ENCODE measurements at places on chromosomes 6 and 20. TPM values are rescaled to one million over a fixed set of nuclear protein-coding genes. Genes with fewer than 3 reads are reported as not detected.

Gene PAK5
- 0.49 TPM for polyA plus RNA-seq

Gene MYBL2
- polyA plus RNA-seq = 95.5 TPM

Gene TBC1D22B
- polyA plus RNA-seq = 10.1 TPM

GRCh38 chr6:47292944-47293343, 16.8 kb downstream of the TNFRSF21 start:
- DNase-seq = no peak

DNA sequence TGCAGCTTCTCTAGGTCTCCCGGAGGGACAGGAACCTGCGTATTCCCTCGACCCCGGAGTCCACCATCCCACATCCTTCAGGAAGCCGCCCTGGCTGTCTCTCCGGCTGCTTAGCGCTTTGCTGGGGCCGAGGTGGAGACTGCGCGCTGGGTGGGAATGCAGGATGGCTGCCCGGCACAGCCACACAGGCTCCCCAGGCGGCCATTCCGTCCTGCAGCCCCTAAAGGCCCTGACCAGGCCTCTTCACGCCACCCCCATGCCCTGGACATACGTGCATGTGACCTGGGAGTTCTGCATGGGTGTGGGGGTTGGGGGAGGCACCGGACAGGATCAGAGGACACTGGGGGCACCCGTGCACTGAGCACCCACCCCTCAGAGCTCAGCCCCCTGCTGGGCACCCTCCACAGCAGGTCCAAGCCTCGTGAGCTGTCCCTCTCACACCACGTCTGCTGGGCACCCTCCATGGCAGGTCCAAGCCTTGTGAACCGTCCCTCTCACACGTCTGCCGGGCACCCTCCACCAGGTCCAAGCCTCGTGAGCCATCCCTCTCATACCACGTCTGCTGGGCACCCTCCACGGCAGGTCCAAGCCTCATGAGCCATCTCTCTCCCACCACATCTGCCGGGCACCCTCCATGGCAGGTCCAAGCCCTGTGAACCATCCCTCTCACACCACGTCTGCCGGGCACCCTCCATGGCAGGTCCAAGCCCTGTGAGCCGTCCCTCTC, 40.4 kb upstream of the CHRNA4 start:
- DNase-seq = no peak

DNA sequence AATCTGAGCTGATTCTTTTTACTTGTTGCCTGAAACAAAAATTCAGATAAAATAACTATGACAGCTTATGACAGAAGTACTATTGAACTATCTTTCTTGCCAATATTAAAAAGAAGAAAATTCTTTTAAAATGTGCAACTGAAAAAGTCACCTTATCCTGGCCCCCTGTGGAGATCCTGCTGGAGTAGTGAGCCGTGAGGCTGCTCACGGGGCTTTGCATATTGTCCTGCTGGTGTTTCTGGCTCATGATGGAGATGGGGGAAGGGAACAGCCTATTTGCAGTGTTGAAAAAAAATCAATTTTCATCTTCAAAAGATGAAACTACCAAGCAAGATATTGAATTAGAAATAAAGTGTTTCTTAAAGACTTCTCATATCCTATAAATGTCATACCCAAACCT, 216.0 kb downstream of the SAMD5 start:
- no peak for DNase-seq

DNA sequence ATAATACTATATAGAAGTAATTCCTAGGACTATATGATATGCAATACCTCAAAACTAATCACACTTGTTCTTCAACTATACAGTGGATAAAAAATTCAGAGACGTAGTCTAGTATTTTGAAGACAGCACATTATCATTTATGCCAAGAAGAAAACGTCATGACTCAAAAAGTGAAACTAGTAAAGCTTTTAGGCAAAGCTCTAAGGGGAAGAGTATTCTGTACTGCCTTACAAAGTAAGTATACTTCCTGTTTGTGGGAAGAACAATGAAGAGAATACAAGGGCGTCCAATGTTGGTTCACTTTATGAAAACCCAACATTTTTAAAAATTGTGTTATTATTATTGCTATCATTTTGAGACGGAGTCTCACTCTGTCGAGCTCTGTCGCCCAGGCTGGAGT, 27.9 kb downstream of the LOC128125822 start:
- no peak for DNase-seq

- no peak for DNase-seq
Measured at GRCh38 chr6:108820006-108820405, 28.2 kb upstream of the ARMC2 start.

GRCh38 chr6:147095316-147095715, 108.9 kb upstream of the STXBP5 start:
- no peak for DNase-seq

DNA sequence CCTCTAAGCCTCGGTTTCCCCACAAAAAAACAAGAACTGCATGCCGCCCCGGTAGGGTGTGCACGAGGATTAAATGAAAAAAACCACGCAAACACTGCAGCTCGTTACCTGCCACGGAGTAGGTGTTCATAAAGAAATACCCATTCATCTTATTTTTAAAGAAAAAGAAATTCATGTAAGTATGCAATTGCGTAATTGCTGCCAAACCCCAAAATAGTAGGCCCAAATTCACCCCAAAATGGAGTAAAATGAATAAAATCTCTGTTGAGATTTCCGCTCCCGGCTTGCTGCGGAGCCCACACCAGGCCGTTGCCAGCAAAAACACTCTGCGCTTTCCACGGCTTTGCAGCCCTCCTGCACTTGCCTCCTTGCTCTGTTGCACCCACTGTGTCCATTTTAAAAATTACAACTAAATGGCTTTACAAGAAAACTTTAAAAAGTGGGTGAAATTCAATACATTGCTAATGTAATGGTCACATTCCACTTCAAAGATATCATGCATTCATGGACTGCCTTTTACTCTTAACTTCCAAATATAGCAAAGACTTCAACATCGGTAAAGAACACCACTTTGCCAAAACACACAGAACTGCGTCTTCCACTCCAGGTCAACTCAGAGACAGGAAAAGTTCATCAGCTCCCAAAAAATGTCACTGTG, 125.0 kb downstream of the ZMYND8 start:
- no peak for DNase-seq

- DNase-seq = no peak
Measured at GRCh38 chr6:8557014-8557748, 121.8 kb upstream of the SLC35B3 start.

GRCh38 chr6:33549896-33550295, 30.2 kb downstream of the BAK1 start:
- no peak for DNase-seq

GRCh38 chr20:62502496-62503095, 26.8 kb upstream of the GATA5 start:
- no peak for DNase-seq

- no peak for DNase-seq
Measured at GRCh38 chr6:155349129-155349528, 34.8 kb upstream of the TFB1M start.
